ENCODE measurements at places on chromosomes 3 and 15. TPM values are rescaled to one million over a fixed set of nuclear protein-coding genes. Genes with fewer than 3 reads are reported as not detected.

DNA sequence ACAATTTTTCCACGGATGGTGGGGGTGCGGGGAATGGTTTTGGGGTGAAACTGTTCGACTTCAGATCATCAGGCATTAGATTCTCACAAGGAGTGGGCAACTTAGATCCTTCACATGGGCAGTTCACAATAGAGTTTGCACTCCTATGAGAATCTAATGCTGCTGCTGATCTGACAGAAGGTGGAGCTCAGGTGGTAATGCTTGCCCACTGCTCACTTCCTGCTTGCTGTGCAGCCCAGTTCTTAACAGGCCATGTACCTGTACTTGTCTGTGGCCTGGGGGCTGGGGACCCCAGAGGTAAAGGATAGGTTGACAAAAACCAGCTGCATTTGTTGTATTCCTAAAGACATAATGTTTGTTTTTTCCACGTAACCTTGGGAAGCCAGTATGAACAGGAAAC is 16.0 kb downstream of the DZIP3 start:
- no peak for DNase-seq

XCR1 gene
- polyA plus RNA-seq = not detected

ST3GAL6 gene
- polyA plus RNA-seq = 1.4 TPM

MITF gene
- polyA plus RNA-seq = 14.7 TPM

- DNase-seq = no peak
Measured at GRCh38 chr3:103169289-103169688, 734.5 kb downstream of the ZPLD1 start.

DNA sequence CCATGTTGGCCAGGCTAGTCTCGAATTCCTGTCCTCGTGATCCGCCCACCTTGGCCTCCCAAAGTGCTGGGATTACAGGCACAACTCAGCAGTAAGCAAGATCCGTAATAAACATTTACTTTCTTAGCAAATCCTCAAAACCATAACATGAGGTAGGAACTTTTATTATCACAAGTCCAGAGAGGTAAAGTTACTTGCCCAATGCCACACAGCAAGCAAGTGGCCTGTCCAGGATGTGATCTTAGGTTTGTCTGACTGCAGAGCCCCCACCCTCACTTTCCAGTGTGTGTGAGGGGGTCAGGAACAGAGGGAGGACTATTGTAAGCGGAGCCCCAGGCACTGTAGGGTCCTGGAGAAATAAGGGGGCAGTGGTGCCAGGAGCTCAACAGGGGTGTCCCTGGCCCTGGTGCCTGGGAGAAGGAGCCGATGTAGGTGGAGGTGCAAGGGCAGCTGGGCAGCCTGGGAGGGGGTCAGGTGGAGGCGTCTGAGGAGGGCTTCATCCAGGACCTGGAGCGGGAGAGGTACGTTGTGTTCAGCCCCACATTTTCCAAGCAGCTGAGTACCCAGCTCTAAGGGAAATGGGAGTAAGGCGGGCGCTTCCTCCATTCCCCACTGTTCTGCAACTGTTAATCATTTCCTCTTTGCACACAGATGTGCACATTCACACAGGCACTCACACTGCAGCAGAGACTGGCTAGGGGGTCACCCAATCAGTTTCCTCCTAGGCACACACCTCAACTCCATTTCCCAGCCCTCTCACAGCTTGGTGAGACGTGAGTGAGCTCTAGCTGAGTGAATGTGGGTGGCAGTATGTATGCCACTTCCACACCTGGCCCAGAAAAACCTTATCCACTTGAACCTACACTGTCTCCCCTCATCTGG is 5.9 kb downstream of the RPUSD3 start:
- no peak for DNase-seq
